A172 (cell line): ENCODE measurements at places on chromosomes 5 and 9. TPM values are rescaled to one million over a fixed set of nuclear protein-coding genes. Genes with fewer than 3 reads are reported as not detected.

Gene LHX6
- 2.2 and 2.5 TPM in 2 replicates for total RNA-seq

- peak; percentile 86 for DNase-seq
Measured at GRCh38 chr5:145847499-145848497, 12.7 kb upstream of the PRELID2 start.

DNA sequence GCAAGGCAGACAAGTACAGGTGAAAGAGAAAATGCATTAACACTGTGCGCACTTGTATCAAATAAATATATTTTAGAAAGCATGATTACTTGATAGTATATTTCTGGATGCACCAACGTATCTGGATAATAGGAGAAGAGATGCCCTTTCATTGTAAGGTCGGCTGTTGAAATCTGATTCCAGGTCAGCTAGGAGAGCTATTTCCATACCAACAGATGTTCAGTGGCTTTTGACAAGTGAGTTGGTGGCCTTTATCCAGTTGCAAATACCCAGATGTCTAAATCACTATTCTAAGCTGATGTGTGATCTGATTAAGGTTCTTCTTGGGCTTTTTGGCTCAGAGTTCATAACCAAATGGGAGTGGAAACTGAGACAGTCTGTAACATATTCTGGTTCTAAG is 128.2 kb upstream of the TBCA start:
- no peak for DNase-seq

- DNase-seq = no peak
Measured at GRCh38 chr9:16743375-16743774, 127.1 kb downstream of the BNC2 start.

- DNase-seq = no peak
Measured at GRCh38 chr9:134915046-134915985, 2.4 kb downstream of the FCN1 start.

- DNase-seq = no peak
Measured at GRCh38 chr5:52925001-52925400, 64.2 kb upstream of the ITGA2 start.

- DNase-seq = no peak
Measured at GRCh38 chr9:21989440-21990189, 4.6 kb downstream of the CDKN2A start.

Gene SPATA6L
- not detected in 2 replicates for total RNA-seq

Gene QRFP
- total RNA-seq = not detected in 2 replicates

Gene NCS1
- total RNA-seq = 42.6 and 43.2 TPM in 2 replicates

DNA sequence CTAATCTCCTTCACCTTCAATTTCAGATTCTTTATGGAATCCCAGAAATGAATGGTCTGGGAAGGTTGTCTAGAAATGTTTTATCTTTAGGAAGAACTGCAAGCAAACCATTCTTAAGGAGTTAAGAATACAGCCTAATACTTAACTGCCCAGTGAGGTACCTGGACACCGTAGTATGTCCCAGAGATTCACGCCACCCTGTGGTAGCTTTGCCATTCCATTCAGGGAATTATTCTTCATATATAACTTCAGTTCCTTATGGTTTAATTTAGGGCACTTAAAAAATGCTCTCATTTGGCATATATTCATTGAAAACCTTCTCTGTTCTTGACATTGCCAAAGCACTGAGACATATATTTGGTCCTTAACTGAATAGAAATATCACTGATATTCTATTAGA is 49.7 kb downstream of the ACTBL2 start:
- peak; percentile 8 for DNase-seq

DNA sequence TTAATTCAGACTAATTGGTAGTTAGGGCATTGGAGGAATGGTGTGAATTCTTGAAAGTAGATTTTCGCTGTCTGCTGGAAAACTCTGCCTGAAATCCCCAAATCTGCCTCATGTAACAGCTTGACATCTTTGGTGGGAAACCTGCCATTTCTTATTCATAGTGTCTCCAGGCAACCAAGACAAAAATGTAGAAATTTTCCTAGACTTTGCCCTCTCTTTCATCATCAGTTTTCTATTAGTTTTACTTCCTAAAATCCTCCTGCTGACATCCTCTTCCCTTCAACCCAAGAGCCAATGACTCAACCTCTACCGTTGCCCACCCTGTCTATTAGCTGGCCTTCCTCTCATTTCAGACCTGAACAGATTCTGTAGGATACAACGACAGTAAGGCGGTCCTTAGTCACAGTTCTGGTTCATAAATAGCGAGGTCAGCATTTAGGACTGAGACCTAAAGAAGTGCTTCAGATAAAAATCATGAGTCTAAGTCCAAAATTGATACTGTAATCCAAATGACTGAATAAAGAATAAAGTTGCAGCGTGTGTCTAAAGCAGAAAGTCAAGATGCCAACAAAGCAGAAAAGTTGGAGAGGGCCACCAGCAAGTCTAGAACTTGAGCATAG is 133.9 kb downstream of the MUSK start:
- DNase-seq = no peak

Gene CAMK2A
- 1.2 and 1.3 TPM in 2 replicates for total RNA-seq

DNA sequence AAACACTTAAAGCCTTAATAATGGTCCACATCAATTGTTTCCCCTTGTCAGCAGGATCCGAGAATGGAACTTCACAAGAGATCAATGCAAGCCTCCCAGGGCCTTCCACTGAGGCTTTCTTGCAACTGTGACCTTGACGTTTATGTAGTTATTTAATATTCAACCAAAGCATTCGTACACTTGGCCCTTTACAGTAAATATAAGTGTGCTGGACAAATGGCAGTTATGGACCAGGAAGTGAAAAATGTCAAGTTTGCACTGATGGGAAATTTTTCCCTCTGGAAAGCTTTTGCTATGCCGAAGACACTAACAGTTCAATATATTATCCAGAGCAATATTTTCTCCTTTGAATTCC is 101.8 kb downstream of the TTLL11 start:
- no peak for DNase-seq

Gene PCDHGC5
- total RNA-seq = 1.1 and 3.7 TPM in 2 replicates

DNA sequence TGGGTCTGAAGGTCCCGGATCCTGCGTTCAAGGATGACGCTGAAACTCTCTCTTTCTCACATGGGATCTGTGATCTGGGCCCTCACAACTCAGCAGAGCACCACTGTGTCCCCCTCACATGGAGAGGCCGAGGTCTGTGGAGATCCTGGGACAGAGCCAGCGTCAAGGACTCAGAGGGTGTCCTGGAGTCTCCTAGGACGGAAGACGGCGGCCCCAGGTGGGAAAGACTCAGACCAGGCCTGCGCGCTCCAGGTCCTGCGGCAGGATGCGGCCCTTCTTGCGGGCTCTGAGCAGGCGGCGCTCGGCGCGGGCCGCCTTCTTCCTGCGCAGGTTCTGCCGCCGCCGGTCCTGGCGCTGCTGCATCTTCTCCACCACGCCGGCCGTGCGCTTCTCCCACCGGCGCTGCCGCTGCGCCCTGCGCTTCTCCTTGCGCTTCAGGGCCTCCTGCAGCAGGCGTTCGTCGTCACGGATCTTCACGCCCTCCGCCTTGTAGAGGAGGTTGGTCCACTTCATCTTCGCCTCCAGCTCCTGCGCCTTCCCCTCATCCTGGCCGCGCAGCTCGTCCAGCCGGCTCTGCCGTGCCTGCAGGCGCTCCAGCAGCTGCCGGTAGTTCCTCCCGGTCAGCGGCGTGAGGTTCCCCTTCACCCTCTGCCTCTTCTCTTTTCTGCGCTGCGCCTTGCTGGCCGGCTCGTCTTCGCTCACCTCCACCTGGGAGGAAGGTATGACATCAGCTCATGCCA is 4.2 kb downstream of the SURF6 start:
- no peak for DNase-seq

Gene C9
- not detected in 2 replicates for total RNA-seq

DNA sequence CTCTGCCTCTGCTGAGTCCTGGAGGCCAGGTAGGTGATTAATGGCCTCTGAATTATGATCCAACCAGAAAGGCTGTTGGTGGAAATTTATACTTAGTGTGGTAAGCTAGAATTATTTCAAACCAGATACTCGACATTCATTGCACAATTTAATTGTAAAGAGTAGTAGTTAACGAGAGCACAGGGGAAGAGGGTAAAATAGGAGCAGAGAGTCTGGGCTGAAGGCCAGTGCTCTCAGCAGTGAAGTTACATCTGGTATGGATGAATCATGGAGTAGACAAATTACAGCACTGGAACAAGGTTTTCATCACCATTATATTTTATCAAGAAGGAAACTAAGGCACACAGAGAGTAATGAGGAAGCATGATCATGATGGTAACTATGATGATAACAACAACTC is 92.5 kb downstream of the TLR4 start:
- no peak for DNase-seq

Gene FBP2
- not detected in 2 replicates for total RNA-seq
